SK-N-MC (cell line): ENCODE measurements at places on chromosomes 4 and X.

GRCh38 chrX:7252013-7252610 lies 104.2 kb upstream of the PUDP start:
- DNase-seq, result no peak

DNA sequence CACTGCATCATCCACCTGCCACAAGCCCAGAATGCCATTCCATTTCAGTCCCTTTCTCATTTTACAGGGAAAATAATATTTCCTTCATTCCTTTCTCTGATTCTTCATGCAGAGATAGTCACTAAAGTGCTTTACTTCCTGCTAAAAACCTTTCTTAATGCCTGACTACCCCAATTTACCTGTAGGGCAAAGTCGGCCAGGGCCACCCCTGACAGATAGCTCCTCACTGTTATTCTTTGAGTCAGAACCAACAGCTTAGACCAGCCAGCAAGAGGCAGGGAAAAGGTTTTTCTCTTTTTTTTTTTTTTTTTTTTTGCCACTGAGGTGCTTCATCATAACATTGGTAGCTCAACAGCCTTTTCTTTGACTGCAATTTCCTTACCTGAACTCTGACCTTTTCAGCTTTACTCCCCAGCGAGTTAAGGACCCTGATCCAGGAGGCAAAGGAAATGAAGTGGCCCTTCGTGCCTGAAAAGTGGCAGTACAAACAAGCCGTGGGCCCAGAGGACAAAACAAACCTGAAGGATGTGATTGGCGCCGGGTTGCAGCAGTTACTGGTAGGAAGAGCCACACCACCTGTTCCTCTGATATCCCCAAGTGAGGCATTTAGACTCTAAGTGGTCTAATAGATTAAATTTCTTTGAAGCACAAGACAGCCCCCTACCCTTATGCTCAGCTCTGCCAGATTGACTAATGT lies 85.0 kb downstream of the ALPK1 start:
- DNase-seq, result no peak

DNA sequence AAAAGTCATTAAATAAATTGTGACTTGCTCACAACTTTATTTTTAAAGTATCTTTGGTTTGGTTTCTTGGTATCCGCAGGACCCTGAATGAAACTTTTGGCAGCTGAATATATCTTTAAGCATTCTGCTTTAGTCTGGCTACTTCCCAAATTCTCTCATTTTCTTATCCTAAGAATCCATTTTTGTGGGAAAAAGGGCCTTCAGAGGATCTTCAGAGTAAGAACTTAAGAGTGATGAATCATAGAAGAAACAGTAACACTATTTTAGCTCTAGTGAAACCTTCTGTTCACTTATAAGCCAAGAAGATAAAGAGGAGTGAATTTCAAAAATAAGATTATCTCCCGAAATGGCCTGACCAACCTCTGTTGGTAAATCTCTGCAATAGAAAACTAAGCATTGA lies 540.6 kb upstream of the MAGEB18 start:
- no peak for DNase-seq

DNA sequence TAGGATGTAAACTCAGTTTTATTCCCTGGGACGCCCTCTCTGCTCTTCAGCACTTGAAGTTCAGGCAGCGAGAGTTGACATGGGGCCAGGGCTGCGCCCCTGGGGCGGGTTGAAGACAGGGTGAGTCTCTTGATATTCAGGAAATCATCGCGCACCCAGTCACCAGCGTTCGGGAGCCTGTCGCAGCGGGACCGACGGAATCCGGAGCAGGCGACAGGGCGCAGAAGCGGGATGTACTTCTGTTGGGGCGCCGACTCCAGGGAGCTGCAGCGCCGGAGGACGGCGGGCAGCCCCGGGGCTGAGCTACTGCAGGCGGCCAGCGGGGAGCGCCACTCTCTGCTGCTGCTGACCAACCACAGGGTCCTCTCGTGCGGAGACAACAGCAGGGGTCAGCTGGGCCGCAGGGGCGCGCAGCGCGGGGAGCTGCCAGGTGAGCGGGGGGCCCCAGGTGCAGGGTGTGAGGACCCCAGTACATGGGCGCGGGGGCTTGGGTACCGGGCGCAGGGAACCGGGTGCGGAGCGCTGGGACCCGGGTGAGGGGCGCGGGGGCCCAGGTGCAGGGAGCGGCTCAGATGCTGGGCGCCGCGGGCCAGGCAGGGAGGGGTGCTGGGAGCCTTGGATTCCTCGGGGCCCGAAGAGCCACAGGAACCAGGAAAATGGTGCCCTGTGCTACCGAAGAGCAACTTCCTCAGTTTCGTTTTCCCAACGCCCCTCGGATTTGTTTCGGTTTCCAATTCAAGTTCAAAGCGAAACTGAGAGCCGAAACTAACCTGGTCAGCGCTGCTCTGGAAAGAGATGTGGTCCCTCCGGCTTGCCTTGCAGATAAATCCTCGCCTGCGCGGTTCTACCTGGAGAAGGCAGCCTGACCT lies at the start of gene HERC6:
Gene HERC6, plus strand, starts transcription at position 162 of the 869 bp plus-strand sequence. Its CDS starts 70 bp downstream, at position 232.
- no peak for DNase-seq

GRCh38 chrX:3589474-3589873 lies 124.0 kb downstream of the PRKX start:
- DNase-seq, result no peak

DNA sequence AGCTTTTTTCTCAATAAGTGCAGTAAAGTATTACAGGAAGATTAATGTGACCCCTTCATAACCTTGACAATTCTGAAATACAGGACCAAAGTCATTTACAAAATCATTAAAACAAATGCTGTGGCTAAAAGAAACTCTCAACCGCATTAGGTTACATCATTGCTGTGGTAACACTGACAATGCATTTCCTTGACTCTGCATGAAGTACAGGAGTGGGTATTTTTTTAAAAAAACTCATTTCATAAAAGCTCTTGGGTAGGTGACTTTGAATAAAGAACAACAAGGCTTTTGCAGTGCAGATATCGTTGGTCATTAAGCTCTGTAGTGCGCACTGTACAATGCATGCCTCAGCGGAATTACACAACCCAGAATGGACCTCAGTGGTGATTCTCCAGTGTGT lies 23.4 kb upstream of the XK start:
- no peak for DNase-seq

GRCh38 chrX:123331859-123332258 lies 147.8 kb downstream of the GRIA3 start:
- DNase-seq, result no peak

GRCh38 chr4:179361978-179362486 lies 1919.8 kb upstream of the AGA start:
- no peak for DNase-seq

GRCh38 chr4:81914623-81915022 lies 442.9 kb upstream of the RASGEF1B start:
- DNase-seq, result no peak

DNA sequence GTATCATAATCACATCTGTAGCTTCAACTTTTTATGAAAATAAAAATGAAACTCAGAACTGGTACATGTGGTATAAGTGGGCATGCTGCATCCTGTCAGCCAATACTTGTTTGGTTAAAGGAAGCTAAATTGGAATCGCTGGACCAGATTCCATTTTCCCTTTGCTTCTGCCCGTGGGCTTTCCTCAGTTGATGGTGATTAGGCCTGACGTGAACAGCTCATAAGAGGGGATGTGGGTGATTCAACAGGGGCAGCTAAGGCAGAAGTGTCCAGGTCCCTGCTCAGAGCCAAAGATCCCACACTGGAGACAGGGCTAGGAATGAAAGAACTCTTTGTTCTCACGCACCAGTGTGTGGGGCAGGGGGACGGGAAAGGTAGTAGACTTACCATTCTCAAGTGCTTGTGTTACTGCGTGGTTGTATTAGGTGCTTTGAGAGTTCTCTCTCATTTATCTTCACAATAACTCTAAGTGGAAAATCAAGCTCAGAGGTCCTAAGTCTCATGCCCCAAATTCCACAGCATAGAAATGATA lies 63.2 kb upstream of the GUCY1A1 start:
- DNase-seq, result no peak

GRCh38 chr4:126405369-126405982 lies 1090.7 kb downstream of the FAT4 start:
- DNase-seq, result no peak

- peak; percentile 37 for DNase-seq
Observed at GRCh38 chr4:183747931-183748670, 89.0 kb downstream of the TRAPPC11 start.

DNA sequence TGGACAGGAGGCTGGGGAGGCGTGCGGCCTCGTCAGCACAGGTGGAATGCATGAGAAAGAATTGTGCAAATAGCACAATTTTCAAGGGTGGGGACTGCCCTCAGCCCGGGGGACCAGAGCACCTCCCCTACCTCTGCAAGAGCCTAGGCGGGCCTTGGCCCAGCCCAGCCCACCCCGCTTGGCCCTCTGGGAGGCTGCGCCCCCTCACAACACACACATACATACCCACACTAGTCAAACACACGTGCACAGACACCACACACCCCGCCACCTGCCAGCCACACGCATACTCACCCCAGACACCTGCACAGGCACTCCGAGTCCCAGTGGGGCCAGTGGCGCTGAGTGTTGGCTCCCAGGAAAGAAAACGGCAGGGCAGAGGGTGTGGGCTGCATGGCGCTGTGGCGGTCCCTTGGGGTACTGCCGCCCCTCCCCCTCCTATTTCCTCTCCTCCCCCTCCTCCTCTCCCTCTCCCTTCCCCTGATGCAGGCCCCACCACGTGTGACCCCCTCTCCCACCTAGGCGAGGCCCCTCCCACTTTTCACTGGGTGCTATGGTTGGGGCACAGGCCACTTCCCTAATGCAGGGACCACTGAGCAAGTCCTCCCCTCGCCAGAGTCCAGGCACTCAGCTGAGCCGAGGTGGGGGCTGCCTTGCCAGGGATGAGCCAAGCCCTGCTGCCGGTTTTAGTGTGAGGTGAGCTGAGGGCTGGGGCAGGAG lies 84.5 kb downstream of the FAM53A start:
- DNase-seq, result no peak

- no peak for DNase-seq
Observed at GRCh38 chr4:32268863-32269262, 1548.7 kb downstream of the PCDH7 start.

- DNase-seq, result no peak
Observed at GRCh38 chrX:129724754-129725153, 14.0 kb upstream of the XPNPEP2 start.

DNA sequence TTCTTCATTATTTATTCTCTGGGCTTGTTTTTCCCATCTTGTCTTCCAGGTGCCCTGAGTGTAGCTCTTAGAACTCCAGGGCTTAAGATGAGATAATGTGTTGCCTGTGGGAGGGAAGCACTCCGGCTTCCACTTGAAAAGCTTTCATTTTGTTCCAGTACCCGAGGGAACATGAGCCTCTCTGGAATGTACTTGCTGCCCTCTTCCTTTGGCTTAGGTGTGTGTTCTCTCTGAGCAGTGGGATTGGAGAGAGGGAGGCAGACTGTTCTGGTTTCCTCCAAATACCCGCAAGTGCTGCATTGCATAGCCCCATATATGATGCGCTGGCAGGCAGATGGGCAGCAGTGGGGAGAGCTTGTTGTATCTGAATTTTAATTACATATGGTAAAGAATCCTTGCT lies 861 bp upstream of the DTHD1 start:
- DNase-seq, result no peak
